NCI-H446 (cell line): ENCODE measurements at places on chromosomes 4 and X.

GRCh38 chr4:129839687-129840086 lies 743.7 kb downstream of the C4orf33 start:
- no peak for DNase-seq

DNA sequence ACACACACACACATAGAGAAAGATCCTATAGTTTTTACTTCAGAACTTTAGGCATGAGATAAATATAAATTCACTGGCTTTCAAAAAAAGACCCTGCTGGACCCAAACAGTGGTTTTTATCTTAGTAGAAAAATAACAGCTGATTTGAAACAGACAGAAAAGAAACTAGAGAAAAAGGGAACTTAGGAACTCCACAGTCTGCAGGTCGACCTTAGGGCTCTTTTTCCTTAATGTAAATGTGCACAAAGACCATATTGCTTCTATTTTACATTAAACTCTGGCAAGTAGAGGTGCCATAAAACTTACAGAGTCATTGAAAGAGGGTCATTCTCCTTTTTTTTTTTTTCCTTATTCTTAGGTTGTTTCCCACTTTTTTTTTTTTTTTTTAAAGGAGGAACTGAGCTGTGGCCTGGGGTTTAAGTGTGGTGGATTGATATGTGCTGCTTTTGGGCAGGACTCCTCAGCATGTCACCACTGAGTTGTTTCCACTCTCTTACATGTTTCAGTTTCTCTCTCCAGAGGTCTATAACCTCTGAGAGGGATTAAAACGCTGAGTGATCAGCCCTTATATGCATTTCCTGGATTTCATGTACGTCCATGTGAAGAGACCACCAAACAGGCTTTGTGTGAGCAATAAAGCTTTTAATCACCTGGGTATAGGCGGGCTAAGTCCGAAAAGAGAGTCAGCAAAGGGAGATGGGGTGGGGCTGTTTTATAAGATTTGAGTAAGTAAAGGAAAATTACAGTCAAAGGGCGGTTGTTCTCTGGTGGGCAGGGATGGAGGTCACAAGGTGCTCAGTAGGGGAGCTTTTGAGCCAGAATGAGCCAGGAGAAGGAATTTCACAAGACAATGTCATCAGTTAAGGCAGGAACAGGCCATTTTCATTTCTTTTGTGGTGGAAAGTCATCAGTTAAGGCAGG lies 70.8 kb upstream of the PACRGL start:
- DNase-seq = no peak

DNA sequence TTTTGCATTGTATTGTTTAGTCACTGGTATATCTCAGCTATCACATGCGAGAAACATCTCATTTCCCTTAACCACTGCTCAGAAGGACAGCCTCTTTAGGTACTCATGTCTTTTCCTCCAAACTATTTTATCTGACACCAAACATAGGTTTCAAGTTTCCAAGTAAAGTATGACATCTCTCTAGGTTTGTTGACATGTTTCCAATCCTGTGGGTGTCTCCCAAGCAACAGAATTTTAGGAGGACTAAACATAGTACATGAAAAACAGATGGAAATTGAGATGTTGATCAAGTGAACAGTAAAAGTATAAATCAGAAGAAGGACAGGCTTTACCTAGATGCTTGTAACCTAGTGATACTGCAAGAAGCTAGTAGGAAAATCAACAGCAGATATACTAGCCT lies 371.4 kb downstream of the DTHD1 start:
- DNase-seq = no peak

GRCh38 chrX:37378830-37379229 lies 29.7 kb downstream of the PRRG1 start:
- no peak for DNase-seq

DNA sequence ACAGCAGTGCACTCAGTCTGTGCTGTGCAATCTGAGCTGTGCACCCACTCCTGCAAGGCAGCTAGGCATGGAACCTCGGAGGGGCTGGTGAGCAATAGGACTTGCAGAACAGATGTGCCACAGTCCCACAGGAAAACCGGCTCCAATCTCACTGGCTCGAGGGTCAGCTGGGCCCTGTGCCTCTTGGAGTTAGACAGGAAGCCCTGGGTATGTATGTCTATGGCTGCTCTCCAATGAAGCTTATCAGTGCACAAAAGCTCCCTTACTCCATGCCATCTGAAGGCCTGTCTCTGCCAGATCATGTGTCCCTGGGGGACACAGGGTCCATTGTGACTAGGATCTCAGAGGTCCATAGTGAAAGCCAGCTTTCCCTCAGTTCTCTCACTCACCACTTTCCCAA lies 335.8 kb downstream of the SH3BGRL start:
- DNase-seq = no peak

DNA sequence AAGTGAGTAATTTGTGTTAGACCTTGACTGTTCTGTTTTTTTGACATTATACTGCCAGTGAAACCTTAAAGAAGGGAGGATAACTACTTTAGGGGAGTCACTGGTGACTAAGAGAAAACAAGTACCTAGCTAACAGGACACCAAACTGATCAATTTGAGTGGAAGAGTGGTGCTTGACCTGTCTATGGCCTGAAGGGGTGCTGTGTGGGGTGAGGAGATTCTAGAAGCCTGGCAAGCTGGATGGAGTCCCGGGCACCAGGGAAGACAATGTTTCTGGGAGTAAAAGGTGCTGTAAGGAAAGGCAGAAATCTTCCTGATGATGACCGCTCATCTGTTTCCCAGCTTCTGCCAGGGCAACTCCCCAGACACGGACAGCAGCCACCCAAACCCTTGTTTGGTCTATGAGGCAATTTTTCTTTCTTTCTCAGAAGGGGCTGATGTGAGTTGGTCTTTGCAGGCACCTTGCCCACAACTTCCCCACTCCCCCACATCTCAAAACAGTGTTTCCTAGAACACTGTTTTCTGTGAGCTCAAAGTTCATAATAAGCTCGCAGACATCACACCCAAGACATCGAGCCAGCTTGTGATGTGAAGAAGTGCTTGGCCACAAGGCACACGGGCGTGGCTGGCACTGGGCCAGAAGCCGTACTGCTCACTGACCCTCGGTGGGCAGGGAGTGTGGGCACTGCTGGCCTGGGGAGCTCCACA lies 4.6 kb downstream of the TXK start:
- no peak for DNase-seq

DNA sequence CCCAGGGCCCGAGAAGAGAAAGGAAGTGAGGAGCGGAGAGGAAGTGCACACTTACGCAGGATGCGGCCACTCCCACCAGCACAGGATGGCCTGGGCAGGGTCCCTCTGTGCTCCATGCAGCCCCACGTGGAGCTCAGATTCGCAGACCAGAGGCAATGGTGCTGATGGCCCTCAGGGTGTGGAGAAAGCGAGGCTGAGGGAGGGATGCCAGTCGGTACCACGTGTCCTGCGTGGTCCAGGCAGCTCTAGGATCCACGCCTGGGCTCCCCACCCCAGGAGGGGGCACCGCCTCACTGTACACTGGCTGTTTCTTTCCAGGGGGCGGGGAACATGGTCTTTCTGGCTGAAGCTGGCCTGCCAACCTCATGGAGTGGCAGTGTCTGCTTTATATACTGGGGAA lies 241.8 kb downstream of the AFAP1 start:
- no peak for DNase-seq

- no peak for DNase-seq
Observed at GRCh38 chrX:132033166-132033565, 10.1 kb downstream of the STK26 start.

- DNase-seq = no peak
Observed at GRCh38 chr4:13322681-13323101, 161.4 kb downstream of the RAB28 start.

- peak; percentile 28 for DNase-seq
Observed at GRCh38 chr4:157722146-157722545, 450.7 kb downstream of the GASK1B start.

- DNase-seq = no peak
Observed at GRCh38 chr4:105896461-105896942, 1.2 kb downstream of the NPNT start.

DNA sequence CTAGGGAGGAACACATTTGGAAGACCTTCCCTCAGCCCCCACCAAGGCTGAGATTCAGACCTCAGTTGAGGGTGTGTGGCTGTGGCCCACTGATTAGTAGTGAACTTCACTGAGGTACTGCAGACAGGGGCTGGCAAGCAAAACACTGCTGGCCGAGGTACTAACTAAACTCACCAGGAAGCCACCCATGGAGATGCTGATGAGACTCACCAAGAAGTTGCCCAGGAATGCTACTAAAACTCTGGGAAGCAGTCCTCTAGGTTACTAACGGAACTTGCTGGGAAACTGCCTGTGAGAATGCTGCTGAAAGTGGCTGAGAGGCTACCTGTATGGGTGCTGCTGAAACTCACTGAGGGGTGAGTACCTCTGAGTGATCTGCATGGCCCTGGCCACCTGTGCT lies 372.4 kb upstream of the RPS6KA3 start:
- DNase-seq = no peak

GRCh38 chr4:38982361-38983095 lies 49.7 kb downstream of the TMEM156 start:
- no peak for DNase-seq

GRCh38 chr4:17098996-17099395 lies 200.6 kb upstream of the LDB2 start:
- DNase-seq = no peak

DNA sequence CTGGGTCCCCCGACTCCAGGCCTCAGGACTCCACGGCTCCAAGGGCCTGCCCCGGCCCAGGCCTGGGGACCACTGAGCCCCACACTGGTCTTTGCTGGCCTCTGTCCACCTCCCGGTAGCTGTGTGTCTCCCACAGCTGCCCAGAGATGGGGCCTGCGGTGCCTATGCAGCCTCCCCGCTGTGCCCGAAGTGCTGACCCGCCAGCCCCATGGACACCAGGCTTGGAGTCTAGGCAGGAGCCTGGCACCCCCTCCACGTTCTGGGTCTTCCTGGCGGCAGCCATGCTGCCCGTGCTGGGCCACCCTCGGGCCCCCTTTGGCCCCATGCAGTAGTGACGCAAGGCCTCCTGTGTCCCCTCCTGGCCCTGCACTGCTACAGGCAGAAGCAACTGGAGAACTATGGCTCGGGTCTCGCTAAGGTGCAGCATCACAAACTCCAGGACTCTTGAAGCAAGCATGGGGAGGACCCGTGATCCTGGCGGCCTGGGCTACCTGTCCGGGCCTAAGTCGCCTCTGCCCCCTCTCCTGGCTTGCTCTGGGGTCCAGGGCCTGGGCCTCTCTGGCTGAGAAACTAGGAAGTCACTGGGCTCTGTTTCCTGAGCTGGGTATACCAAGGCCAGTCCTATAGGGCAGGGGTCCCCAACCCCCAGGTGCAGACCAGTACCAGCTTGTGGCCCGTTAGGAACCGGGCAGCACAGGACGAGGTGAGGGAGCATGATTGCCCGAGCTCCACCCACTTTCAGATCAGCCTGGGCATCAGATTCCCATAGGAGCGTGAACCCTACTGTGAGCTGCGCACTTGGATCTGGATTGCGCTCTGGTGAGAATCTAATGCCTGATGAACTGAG lies 917 bp downstream of the MYL5 start:
- no peak for DNase-seq

DNA sequence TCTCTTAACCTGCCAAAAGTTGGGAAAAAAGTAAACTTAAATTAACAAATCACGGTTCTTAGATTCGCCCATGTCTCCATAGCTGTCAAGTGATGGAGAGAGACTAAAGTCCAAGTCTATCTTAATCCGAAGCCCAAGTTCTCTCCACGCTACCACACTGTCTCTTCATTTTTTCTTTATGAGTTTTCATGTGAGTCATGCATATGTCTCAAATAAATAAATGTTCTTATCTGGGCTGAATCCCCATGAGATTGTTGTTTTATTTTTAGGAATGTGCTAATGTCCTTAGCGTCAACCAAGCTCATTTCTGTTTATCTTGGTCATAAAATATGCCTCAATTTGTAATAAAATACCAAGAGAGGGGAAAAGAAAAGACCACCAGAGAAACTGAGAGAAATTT lies 169.3 kb downstream of the RCHY1 start:
- no peak for DNase-seq

- no peak for DNase-seq
Observed at GRCh38 chr4:105108971-105109370, 37.7 kb upstream of the TET2 start.

DNA sequence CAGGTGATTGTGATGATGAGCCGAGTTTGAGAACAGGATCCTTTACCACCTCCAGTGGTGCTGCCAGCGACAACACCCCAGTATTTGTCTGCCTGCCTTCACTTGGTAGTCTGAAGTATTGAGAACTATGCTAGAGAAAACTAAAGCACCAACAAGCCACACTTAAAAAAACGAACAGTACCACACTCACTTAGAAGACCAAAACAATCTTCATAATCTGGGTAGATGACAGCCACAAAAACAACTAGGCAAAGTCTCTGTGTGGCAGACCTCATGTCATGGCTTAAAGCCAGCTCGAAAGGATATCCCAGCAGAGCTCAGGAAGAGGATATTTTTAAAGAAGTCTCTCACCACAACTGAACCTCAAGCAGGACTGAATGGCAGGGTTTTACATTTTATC lies 236.0 kb downstream of the GPC3 start:
- DNase-seq = no peak

- DNase-seq = no peak
Observed at GRCh38 chrX:7108030-7108429, 39.5 kb upstream of the STS start.

GRCh38 chr4:123349421-123350190 lies 47.0 kb upstream of the SPRY1 start:
- no peak for DNase-seq

DNA sequence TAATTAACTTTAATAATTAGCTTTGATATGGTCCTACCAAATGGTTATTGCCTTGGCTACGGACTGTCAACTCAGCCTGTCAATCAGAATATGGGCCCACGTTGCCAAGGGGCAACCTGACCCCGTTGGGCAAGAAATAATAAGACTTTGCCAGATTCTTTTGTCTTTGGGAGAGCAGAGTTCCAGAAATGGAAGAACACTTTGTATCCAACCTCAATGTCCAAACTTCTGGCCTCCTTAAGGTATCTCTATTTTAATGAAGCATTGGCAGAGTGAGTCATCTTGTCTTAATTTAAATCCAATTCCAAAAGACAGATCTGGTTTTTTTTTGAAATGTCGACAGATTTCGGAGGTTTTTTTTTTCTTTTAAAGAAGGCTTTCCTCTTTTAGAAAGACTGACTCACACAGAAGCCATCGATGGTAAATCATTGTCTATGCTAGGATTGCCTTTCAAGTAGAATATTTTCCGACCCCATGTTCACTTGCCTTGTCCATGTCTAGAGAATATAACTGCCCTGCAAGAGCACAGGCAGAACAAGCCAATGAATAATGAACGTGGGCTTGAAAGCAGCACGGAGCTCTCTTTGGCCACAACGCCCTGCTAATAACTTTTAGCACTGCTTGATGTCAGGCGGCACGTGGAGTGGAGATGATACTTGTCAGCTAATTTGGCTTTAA lies 190.3 kb upstream of the GATB start:
- DNase-seq = no peak

DNA sequence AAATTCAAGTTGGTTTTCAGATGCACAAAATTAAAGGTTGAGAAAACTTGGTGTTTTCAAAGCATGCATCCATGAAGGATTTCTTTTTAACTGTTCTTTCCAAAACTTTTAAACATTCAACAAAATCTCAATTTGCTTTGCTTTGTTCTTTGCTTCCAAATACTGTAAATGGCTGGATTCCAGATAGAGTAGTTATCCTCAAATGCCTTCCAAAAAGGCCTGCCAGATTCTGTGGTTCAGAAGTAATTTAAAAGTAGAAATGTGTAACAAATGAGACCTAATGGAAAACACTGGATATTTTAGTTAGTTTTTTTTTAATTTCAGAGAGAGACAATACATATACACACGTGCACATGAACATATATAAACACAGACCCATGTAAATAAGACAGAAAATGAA lies 97.3 kb downstream of the NR3C2 start:
- peak; percentile 58 for DNase-seq

GRCh38 chrX:81261576-81261975 lies 59.7 kb downstream of the SH3BGRL start:
- DNase-seq = no peak
